NCI-H1694 treated with DMSO at 0.1 percent for 48 hours (cell line): ENCODE measurements at places on chromosomes 3 and 15.
A peak's percentile ranks its signal among the peaks of the same experiment; 100 is the strongest.

- no peak for DNase-seq
Observed at GRCh38 chr3:148077965-148078364, 619.7 kb upstream of the AGTR1 start.

- DNase-seq: no peak
Observed at GRCh38 chr3:46146548-46146947, 61.6 kb downstream of the CCR1 start.

- no peak for DNase-seq
Observed at GRCh38 chr3:122102191-122102935, 47.2 kb downstream of the CD86 start.

- no peak for DNase-seq
Observed at GRCh38 chr15:90067181-90067952, 34.9 kb downstream of the IDH2 start.

DNA sequence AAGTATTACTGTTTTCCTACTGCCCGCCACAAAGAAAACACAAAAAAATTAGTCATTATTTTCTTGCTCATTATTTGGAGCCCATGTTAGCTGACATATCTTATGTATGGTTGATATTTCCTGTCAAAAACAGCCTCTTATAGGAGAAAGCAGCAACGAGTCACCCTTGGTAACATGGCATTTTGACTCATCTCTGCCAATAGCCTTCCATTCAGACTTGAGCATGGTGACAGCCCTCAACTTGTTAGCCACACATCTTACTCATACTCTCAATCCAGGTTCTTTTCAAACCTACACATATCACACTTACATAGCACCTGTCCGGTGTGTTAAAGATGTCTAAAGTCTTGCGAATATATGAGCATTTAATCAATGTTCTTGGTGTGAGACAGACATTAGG is 109.4 kb upstream of the SAMMSON start:
- DNase-seq: no peak

GRCh38 chr15:71149646-71150557 is 34.6 kb downstream of the THSD4 start:
- peak; percentile 5 for DNase-seq

GRCh38 chr3:175932586-175932985 is 1073.5 kb downstream of the NAALADL2 start:
- DNase-seq: no peak

DNA sequence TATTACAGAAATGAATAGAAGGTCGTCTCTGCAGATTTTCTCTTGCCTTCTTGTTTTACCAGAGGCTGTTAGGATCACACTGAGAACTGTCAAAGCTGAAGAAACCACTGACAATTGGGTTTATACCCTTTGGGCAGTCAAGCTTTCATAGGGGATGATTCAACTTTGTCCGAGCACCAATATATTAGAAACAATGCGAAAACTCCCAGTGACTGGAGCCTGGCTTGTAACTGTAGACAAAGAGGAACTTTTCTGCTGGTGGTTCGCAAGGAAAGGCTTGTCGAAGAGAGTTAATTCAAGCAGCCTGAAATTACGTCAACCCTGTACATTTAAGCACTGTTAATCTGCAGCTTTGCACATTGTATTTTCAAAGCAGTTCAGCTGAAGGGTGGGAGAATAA is 193.2 kb upstream of the ZNF385D start:
- no peak for DNase-seq

- no peak for DNase-seq
Observed at GRCh38 chr3:196141866-196142201, 59.9 kb upstream of the TFRC start.

GRCh38 chr15:68552773-68553172 is 26.0 kb upstream of the CORO2B start:
- peak; percentile 10 for DNase-seq

GRCh38 chr15:100476805-100477204 is 51.9 kb downstream of the CERS3 start:
- no peak for DNase-seq

GRCh38 chr3:122403489-122403888 is 12.4 kb downstream of the WDR5B start:
- no peak for DNase-seq

DNA sequence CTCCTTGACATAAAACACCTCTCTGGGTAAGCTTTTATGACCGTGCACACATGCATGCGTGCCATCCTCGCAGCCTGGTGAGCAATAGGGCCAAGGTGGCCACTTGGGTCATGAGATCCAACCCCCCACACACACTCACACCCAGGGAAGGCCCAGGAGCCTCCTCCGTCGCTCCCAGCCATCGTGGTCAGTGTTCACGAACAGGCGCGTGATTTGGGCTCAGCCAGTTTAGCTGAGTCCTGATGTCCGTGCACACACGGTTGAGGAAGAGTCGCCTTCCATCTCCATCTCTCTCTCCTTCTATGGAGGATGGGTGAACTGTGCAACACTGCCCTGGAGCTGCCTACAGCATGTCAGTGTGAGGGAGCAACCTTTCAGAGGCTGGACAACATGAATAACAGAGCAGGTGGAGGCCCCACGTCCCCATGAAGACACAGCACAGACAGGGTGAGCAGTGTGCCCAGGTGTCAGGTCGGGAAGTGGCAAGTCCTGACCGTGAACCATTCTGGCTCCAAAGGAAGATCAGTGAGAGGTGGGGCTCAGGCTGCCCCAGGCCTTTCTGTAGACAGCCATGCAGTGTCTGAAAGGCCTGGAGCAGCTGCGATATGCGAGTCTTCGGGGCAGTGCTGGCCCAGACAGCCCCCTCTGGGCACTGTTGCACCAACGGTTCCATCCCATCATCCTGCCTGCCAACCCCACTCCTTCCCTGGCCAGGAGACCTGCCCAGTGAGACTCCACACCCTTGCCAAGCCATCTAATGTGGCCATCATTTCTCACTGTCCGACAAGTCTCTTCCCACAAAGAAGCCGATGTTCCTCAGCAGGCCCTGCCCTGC is 253.4 kb downstream of the OCA2 start:
- no peak for DNase-seq

- no peak for DNase-seq
Observed at GRCh38 chr15:65071381-65071811, 3.6 kb upstream of the RASL12 start.

DNA sequence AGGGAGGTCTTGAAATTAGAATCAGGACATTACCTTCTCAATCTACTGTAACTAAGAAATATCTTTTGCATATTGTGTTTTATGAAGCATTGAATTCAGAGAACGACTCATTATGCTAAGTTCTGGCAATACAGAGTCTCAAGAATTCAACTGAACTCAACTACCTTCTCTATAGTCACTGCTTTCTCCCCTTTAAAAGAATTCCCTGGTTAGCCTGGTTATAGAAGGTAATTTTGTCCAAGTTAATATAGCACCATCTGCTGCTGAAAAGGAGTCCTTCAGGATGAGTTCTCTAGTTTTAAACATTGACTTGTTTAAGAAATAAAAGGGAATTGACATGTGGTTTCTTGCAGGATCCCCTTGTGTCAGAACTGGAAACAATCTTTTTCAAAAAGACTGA is 60.2 kb downstream of the IL16 start:
- DNase-seq: peak; percentile 35

GRCh38 chr15:96107916-96108315 is 222.6 kb upstream of the NR2F2 start:
- no peak for DNase-seq

DNA sequence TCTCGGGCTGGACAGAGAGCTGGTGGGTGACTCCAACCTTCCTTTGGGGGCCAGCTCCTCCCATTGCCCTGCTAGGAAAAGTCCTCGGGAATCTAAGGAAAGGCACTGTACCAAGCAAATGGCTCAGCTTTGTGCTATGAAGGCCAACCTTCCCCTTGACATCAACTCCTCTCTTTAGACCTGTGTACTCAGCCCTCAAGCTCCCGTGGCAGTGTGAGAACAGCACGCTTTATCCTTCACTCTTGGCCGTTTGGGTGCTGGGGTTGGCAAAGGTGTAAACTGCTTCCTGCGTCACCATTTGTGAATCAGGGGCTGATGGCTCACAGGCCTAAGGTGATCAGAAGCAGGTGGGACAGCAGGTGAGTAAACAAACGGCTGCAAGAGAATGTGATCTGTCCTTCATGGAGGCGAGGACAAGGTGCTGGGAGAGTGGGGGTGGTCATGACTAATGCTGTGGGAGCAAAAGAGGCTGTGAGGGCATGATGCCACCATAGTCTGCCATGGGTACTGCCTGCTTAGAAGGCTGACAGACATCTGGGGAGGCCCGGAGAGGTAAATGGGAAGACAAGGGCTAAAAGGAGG is 165.2 kb upstream of the TPM1 start:
- no peak for DNase-seq

DNA sequence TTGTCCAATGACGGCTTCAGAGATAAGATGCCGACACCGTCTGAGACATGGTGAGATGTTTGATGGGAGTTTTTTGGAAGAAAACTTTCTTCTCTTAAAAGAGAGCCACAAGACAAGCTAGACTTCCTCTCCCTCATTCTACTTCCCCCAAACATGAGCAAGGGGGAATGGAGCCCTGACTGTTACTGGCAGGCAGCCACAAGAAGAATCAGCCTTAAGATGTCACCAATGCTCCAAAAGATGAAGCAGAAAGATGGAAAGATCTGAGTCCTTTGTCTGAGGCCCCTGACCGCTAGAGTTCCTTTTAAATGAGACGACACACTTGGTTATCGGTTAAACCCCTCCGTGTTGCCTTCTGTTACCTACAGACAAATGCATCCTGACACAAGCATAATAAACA is 108.7 kb downstream of the ST8SIA2 start:
- DNase-seq: no peak

DNA sequence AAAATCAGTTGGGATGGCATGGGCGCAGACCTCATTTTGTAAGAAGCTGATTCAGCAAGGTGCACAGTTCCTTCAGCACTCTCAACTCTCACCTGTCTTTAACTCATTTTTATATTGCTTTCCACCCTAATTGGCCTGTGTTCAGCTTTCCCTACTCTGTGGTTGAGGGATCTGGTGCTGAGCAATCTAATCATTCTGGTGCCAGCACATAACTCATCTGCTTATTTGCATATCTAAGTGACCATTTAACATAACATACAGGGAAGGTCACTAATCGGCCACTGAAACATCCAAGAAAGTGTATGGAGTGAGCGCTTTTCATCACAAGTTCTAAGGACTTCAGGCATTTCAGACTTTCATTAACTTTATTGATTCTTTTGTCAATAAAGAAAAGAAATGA is 303.4 kb upstream of the ROPN1 start:
- DNase-seq: no peak

DNA sequence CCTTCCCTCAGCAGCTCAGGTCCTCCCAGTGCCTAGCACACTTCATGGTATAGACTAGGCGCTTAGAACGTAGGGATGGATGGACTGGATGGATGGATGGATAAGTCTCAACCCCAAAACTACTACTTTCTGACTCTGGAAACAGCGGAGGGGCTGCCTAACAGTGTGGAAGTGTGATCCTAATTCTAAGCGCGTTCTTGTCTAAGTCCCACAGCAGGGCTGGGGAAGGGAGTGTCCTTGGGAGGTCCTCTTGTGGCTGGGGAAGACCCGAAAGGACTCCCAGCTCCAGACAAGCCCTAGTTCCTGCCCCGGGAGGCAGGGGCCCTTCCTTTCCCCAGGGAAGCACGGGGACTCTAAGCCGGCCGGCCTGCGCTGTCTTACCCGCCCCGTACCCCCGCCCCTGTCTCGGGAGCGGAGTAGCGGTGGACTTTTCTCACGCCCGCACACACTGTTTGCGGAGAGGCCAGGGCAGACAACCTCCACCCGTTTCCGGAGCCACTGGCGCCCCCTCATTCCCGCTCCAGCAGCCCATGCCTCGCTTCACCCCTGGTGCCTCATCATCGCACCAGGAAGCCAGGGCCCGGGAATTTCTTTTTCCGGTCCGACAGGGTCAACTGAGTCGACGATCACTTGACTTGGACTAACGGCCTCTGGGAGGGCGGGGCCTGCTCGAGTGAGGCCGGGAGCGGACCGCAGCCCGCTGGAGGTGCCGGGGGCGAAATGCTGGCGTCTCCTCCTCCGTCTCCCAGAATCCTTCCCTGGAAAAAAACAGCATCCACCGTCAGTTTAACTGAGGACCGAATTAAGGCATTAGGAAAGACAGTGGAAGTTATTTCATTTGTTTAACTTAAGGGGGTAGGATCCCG is 133.3 kb downstream of the TBC1D2B start:
- peak; percentile 0 for DNase-seq

- DNase-seq: no peak
Observed at GRCh38 chr3:24086617-24087404, 141.7 kb downstream of the NR1D2 start.

- DNase-seq: no peak
Observed at GRCh38 chr3:69085833-69086722, 1.3 kb downstream of the ARL6IP5 start.

DNA sequence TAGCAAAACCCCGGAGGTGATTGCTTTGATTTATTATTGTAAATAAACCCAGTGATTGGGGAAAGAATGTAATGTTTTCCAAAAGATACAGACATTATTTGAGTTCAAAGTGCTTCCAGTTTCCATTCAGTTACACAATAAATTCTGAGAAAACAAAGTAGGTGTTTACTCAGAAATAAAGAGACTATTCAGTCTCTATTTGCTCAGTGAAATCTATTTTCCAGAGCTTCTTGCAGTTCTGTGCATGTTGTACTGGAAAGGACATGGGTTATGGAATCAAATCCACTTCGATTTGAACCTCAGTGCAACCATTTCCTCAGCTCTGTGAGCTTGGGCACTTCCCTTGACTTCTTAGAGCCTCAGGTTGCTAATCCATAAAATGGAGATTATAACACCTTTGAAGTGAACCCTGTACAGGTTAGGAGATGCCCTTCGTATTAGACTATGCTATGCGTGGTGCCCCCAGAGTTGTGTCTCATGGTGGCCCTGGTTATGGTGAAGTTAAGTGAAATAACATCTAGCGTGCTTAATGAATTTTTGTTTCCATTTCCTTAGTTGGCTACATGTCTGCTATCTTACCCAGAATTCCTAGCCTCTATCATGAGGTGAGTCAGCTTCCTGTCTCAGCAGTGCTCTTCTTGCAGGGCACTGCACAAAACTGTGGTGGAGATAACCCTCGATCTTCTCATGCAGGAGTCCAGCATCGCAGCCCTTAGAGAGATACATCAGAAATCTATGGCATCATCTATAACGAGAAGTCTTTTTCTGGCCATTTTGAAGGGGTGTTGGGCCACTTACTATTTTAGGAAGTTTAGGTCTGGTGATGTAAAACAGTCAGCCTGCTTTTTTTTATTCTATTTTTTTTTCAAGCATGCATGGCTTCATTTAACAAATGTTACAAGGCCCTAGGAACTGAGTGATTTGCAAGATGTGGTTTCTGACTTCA is 97.7 kb downstream of the RPL39L start:
- DNase-seq: no peak

DNA sequence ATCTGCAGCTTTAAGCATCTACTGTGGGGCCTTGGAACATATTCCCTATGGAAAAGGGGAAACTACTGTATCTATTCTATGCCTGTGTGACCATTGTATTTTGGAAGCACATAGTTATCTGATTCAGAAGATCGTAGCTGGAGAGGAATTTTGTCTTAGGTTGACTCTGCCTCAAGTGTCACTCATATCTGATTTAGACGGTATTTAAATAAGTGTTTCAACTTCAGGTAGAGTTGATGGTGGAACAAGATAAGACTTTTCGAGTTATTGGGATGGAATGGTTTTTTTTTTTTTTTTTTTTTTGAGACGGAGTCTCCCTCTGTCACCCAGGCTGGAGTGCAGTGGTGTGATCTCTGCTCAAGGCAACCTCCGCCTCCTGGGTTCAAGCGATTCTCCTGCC is 8.9 kb upstream of the DENND6A start:
- no peak for DNase-seq
